CD8-positive, alpha-beta memory T cell (primary cell): ENCODE measurements at places on chromosomes 1 and 21. TPM values are rescaled to one million over a fixed set of nuclear protein-coding genes. Genes with fewer than 3 reads are reported as not detected.

CRYAA gene
- total RNA-seq = not detected

PRDM16 gene
- not detected for total RNA-seq

S1PR1 gene
- 118 TPM for total RNA-seq

SPRR2A gene
- total RNA-seq = not detected

GPA33 gene
- total RNA-seq = 0.97 TPM

SPRR1B gene
- not detected for total RNA-seq

UQCRH gene
- 371 TPM for total RNA-seq

GRCh38 chr1:81869307-81869706, 68.6 kb downstream of the ADGRL2 start:
- no peak for DNase-seq
- H3K4me3 ChIP-seq = no peak overlapping the region

- peak overlapping the region; percentile 93 for H3K4me3 ChIP-seq
- peaks cover 59% of the 10 kb centered on the region for H3K4me1 ChIP-seq
- no peaks in the 10 kb centered on the region for H3K27me3 ChIP-seq
- DNase-seq = peak; percentile 34
- no peaks in the 10 kb centered on the region for H3K36me3 ChIP-seq
Measured at GRCh38 chr1:145962157-145963102, 1.9 kb downstream of the ANKRD34A start.

- H3K27ac ChIP-seq = peak overlapping the region; percentile 53
- H3K36me3 ChIP-seq = peaks cover 18% of the 10 kb centered on the region
- H3K4me1 ChIP-seq = peaks cover 99% of the 10 kb centered on the region
- H3K27me3 ChIP-seq = no peaks in the 10 kb centered on the region
Measured at GRCh38 chr1:30748098-30748698, 9.4 kb downstream of the LAPTM5 start.

GRCh38 chr1:152861374-152861773, 1.6 kb downstream of the LCE7A start:
- DNase-seq = no peak
- no peak overlapping the region for H3K27ac ChIP-seq

DNA sequence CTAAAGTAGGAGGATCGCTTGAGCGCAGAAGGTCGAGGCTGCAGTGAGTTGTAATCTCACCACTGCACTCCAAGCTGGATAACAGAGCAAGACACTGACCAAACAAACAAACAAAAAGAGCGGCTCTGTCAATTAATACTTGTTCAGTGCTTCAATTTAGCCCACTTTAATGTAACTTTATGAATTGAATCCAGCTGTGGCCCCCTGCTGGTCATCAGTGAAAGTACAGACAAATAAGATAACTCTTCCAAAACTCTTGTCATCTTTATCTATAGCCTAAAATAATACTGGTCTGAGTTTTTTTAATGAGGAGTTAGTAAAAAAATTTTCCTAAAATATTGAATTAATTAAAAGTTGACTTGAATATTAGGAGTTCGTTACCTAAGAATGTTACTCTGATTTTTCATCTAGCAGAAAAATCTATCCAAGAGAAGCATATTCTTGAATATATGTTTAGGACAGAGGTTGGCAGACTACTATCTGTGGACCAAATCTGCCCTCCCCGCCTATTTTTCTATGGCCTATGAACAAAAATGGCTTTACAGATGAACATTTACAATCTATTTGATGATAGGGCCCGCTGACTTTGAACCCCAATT, 26.1 kb downstream of the ATP5PF start:
- H3K4me3 ChIP-seq = no peak overlapping the region
- H3K36me3 ChIP-seq = no peaks in the 10 kb centered on the region
- peak; percentile 24 for DNase-seq
- H3K4me1 ChIP-seq = no peaks in the 10 kb centered on the region

GRCh38 chr1:1157426-1157913, 16.2 kb upstream of the TTLL10 start:
- DNase-seq = peak; percentile 49
- H3K4me3 ChIP-seq = peak overlapping the region; percentile 74
- H3K36me3 ChIP-seq = no peaks in the 10 kb centered on the region
